Brain pericyte (primary cell): ENCODE measurements at places on chromosomes 1 and 21.
A peak's percentile ranks its signal among the peaks of the same experiment; 100 is the strongest.

GRCh38 chr21:46151989-46152926 is 3.1 kb downstream of the FTCD start:
- no peak for DNase-seq

DNA sequence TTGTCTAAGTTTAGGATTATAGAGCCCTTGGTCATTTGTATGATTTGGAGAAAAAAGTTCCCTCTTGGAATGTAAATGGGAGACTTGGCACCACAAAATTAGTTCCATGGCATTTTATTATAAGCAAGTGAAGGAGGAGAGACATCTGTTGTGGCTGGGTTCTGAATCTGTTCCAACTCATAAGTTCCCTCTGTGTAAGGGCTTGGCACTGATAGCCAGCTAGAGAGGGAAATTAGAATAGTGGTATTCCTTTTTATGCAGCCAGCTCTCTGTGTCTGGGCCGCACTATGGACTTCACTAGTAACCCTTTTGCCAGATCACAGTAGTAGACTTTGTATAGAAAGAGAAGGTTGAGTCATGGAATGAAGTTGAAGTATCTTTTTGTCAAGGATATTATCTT is 31.1 kb downstream of the GNAI3 start:
- no peak for DNase-seq

GRCh38 chr1:219697682-219698081 is 84.8 kb upstream of the ZC3H11B start:
- no peak for DNase-seq

DNA sequence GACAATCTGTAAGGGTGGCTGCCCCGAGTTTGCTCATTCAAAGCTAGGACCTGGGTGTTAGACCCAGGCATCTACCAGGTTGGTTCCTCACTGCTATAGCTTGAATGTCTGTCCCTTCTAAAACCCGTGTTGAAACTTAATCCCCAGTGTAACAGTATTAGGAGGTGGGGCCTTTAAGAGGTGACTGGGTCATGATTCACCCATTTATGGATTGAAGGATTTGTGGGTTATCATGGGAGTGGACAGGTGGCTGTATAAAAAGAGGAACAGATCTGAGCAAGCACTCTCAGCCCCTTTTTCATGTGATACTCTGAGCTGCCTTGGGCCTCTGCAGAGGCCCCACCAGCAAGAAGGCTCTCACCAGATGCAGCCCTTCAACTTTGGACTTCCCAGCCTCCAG is 29.4 kb downstream of the PSMG1 start:
- no peak for DNase-seq

DNA sequence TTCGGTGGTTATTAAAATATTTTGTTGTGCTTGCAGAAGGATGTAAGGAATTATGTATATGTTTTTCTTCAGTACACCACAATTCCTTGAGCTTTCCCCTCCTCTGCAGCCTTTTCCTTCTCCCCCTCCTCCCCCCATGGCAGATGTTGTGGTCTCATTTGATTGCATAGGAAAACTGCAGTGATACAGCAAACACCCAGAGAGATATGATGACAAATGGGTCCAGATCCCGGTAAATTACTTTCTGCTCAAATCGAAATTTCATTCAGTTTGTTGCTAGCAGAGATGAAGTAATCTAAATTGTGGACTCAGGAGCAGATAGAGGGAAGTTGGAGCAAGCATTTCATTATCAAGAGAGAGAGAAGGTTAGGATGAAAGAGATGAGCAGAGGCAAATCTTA is 9.9 kb downstream of the LMO4 start:
- no peak for DNase-seq

- DNase-seq: no peak
These were observed 10.2 kb downstream of the EEIG2 start for GRCh38 chr1:108570128-108570527.

GRCh38 chr1:246790833-246791232 is 66.6 kb downstream of the SCCPDH start:
- DNase-seq: no peak

DNA sequence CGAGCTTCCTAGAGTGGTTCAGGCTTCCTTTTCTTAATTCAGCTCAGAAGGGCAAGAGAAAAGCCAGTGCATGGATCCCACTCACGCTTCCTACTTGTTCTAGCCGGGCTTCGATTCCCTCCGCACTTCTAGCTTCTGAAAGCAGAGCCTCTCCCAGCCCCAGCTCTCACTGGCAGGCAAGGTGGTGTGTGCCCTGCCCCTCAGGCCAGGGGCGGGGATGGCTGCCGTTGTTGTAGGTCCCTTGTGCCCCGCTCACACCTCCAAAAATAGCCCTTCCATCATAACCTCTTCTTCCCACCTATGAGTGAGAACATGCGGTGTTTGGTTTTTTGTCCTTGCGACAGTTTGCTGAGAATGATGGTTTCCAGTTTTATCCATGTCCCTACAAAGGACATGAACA is 31.6 kb downstream of the BACE2 start:
- DNase-seq: no peak

GRCh38 chr1:37362594-37363385 is 111.6 kb upstream of the ZC3H12A start:
- no peak for DNase-seq

- no peak for DNase-seq
These were observed 14.1 kb upstream of the SVBP start for GRCh38 chr1:42831273-42831672.

GRCh38 chr1:176567190-176567794 is 104.3 kb downstream of the PAPPA2 start:
- no peak for DNase-seq

DNA sequence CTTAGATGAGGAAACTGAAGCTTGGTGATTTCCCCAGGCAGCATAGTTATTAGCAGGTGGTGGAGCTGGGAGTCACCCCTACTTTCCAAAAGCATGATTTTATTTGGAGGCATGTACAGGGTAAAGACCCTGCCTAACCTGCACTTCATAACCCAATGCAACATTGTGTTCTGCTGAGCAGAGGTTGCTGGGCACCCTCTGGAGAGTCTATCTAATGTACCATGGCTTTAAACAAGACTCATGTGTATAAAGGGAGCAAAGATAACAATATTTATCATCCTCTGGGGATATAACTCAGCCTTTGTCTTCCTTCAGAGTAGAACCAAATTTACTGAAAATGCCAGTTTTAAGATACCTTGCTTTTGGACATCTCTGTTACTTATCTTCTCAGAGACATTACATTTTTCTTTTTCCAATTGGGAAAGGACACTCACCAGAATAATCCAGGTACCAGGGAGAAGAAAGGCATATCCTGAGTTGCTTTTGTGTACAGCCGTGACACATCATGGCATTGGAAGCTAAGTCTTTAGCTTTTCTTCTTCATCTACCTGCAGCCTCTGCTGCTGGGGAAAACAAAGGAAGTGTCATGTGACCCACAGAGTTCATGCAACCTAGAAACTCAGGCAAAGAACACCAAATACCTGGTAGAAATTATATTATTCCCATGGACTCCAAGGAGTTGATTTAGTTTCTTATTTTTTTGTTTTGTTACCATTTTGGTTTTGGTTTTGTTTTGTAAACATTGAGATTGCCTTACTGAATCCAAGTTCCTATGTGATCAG is 39.6 kb downstream of the ELAVL4 start:
- no peak for DNase-seq

DNA sequence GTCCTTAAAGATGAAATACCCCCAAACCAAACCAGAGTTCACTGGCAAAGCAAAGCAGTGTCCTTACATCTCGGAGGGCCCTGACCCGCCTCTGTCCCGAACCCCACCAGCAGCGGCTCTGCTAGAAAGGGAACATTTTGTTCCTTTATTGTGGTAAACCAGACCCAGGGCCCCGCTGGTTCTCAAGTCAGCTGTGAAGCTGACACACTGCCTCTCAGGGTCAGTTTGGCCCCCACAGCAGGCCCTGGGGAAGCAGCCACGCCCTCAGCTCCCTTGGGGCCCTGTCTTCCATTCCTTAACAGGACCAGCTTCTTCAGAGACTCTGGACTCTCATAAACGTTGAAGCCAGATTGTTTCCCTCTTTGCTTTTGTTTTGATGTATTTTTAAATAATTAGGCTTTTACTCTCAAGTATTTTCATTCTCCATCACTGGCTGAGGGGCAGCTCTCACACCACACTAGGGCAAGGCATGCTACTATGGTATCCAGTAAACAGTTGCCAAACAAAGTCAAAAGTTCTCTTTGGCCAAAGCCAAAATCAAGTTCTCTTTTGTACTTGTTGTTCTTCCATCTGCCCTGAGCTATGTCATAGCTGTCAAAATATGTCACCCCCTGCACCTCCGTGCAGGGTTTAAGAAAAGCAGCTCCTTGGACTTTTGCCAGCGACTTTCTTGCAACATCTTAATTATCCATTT is 61.1 kb upstream of the ANGPTL1 start:
- peak; percentile 85 for DNase-seq

DNA sequence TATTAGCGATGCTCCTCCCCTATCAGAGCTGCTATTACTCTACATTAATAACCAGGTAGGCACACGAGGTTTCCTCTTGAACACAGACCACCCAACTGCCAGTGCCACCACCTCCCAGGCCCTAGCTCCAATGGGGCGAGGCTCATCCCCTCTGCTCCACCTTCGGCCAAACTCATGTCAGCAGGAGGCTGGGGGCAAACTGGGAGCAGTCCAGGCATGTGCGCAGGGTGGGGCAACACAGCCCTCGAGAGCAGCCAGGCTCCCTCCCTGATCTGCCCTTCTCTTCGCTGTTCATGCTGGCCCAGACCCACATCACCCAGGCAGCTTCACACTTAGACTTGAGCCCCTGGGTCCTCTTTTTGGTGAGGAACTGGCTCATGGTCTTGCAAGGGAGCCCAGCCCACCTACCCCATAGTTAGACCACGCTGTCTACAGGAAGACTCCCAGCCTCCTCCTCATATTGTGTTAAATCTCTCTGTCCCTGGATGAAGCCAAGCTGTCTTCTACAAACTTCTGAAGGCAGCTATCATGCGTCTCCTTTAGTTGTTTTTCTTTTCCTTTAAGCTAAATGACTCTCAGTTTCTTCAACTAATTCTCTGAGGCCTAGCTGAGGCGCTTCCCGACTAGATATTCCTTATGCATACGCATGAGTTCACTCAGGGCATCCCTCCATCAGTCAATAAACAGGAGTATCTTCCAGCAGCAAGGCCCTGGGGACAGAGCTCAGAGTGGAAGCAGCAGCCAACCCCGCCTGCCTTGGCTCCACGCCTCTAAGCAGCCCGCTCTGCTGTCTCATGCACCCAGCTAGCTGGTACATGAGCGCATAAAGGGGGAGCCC is 12.0 kb downstream of the TMEM9 start:
- no peak for DNase-seq
